ENCODE measurements at places on chromosomes 6 and 20. TPM values are rescaled to one million over a fixed set of nuclear protein-coding genes. Genes with fewer than 3 reads are reported as not detected.
A peak's percentile ranks its signal among the peaks of the same experiment; 100 is the strongest.

Gene KCNQ2
- 0.13 TPM for total RNA-seq

Gene DEFB132
- total RNA-seq: not detected

Gene WDR27
- total RNA-seq: 44.7 TPM

Gene ZNF311
- 1.2 TPM for total RNA-seq

Gene FAXC
- not detected for total RNA-seq

- no peak for DNase-seq
These were observed 62.2 kb downstream of the GMDS start for GRCh38 chr6:2183246-2183645.

DNA sequence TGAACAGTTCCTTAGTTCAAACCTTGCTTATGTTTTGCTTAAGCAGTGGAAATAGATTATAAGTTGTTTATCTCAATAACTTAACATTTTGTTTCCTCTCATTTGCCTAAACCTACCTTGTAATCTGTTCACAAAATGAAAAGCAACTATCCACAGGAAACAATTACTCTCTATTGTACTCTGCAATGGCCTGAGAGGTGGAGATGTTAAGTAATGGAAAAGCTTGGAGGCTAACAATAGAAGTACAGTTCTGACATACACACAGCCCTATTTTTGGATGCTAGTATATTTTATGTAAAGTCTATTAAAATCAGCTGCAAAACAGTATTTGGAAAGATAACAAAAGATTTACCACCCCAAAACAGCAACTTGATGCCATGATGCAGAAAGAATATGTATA, 82.1 kb downstream of the TINAG start:
- no peak for DNase-seq

- DNase-seq: peak; percentile 87
These were observed 2.8 kb downstream of the ITPR3 start for GRCh38 chr6:33623895-33624381.

- DNase-seq: no peak
These were observed 996.8 kb downstream of the KIF16B start for GRCh38 chr20:15576411-15576810.

DNA sequence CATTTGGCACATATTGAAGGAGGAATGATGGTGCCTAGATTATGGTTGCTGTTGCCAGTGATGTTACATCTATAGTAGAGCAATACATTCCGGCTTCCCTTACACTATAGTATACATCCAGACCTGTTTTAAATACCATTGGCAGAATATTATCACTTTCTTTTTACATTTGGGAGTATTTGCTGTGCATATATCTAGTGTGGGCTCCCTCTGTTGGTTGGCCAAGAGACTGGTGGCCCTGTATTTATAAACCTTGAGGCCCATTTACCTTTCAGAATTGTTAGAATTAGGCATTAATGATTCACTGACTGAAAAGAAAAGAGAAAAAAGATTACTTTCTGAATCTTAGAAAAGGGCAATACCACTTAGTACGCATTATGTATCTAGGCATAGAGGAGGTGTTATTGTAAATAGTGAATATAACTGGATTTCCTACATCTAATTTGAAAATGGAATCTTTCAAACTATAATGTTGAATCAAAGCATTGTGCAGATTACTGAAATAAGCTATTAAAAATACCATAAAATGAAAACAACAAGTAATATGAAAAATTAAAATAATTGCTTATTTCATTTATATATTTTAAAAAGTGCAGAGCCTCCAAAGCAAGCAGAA, 628.8 kb upstream of the MAN1A1 start:
- DNase-seq: peak; percentile 47

DNA sequence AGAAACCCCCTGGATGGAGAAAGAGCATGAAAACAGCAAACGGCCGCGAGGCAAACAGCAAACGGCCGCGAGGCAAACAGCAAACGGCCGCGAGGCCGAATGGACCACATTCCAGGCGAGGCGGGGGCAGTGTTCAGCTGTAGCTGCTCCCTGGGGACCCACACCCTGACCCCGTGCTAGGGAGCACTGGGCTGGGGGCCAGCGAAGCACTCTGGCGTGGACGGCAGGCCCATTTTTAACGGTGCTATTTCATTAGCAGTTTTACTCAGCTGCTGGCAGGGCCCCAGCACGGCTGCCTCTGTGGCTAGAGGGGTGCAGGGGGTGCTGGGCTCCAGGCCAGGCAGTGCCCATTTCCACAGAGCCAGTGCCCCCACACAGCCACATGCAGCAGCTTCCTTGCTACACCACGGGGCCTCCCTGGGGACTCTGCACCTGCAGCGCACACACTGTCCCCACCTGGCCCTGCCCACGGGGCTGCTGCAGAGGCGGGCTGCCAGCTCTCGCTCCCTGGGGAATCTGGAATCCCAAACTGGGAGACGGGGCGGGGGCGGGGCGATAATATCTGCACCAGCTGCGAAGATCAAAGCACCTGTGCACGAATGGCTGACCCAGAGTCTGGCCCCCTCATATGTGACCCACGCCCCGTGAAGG, 35.6 kb upstream of the SLCO4A1 start:
- no peak for DNase-seq

DNA sequence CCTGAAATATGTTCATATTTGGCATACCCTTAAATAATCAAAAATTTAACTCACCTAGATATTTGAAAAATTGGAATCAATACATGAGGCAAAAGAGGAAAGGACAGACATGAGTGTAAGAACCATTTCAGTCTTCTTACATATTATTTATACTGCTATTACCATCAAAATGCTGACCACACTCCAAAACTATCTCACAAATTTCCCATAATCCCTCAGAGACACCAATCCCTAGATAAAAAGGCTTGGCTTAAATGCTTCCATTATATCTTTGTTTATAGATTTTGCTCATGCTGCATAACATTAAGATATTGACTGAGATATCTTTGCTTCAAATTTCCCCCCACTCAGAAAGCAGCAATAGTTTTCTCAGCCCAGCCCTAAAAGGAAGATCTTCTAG, 11.7 kb upstream of the NT5DC1 start:
- DNase-seq: no peak

- DNase-seq: no peak
These were observed 239.2 kb downstream of the GMPR start for GRCh38 chr6:16477367-16478149.

- no peak for DNase-seq
These were observed 125.4 kb downstream of the RNASET2 start for GRCh38 chr6:166830891-166831363.

GRCh38 chr6:50661636-50662035, 51.7 kb upstream of the TFAP2D start:
- DNase-seq: no peak
